Stimulated activated CD4-positive, alpha-beta T cell treated with anti-CD3 and anti-CD28 coated beads, Interleukin-1b, Interleukin-23, amount 100 ng/mL, for 4 hours (primary cell): ENCODE measurements at places on chromosomes 6 and 20.

GRCh38 chr6:72363844-72364740 lies 257.8 kb upstream of the KCNQ5 start:
- DNase-seq = no peak

GRCh38 chr6:40545954-40546353 lies 41.2 kb downstream of the LRFN2 start:
- DNase-seq = no peak

GRCh38 chr6:116461331-116461931 lies at the start of gene CALHM6:
Gene CALHM6, plus strand, starts transcription at chr6:116461375. Its CDS starts 555 bp downstream, at chr6:116461930.
- DNase-seq = no peak

DNA sequence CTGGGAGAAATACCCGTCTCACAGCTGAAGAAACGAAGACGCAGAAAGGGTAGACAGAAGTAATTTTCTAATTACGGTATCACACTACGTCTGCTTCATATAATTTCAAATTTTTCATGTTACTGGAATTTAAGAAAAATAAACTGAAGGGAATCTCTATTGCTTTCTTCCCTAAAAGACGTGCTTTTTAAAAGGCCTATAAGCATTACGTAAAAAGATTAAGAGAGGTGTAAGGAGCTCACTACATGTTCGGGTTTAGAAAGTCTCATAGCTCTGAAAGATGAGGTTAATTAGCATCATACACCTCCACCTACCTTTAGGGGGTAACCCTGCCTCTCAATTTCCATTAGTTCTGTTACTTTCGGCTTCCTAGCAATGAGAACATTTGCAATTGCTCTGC lies 787 bp upstream of the PLAGL1 start:
- no peak for DNase-seq

- DNase-seq = no peak
Measured at GRCh38 chr6:5132731-5133130, 47.6 kb downstream of the PPP1R3G start.

DNA sequence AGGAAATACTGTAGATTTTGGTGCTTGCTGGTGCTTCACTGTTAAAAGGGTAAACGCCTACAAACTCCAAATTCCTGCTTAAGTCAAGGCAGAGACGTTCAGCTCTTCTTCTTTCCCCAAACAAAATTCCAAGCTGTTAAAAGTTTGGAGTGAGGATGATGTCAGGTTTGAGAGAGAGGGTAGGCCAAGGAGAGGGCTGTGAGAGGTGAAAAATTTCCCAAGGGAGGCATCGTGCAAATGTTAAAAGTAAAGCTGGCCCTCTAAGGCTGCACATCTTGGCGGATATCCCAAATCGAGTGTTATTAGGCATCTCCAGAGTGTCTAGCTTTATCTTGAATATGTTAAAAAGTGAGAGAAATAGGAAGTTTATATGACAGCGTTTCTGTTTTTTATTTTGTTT lies 651.8 kb downstream of the QKI start:
- no peak for DNase-seq
